Spleen (tissue), 13 donors: ENCODE measurements at places on chromosomes 11 and 22. TPM values are rescaled to one million over a fixed set of nuclear protein-coding genes. Genes with fewer than 3 reads are reported as not detected.
A peak's percentile ranks its signal among the peaks of the same experiment; 100 is the strongest.

The MMP11 gene
- 2.3 TPM for total RNA-seq

DNA sequence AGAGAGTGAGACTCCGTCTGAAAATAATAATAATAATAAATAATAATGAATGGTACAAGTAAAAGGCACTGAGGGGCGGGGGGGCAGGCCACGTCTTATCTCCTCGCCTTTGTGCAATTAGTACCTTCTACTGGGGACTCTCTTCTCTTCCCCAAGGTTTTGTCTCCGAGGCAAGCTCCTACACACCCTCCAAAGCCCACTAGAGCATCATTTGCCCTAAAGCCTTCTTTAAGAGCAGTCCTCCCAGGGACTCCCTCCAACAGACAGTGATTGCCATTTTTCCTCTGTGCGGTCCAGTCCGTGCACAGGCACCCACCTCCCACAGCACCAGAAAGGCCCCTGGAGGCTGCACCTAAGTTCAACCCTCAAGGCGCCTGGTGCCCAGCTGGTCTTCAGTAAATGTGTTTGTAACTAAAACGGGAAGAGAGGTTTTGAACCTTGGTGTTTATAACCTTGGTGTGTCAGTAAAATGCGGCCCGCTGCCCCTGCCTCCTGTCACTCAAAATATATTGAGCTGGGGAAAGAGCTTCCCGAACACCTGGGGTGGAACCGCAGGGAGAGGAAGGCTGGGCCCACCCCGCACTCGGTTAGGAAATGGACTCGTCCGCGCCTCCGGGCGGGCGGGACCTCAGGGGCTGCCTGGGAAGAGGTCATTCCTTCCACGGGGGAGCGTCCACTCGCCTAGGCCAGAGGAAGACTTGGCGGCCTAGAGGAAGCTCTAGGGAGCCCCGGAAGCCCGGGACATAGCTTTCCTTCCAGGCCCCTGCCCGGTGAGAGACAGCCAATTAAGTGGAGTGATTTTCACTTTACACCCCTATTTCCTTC lies 4.7 kb upstream of the KDELR3 start:
- no peak overlapping the region for H3K27ac ChIP-seq
- peaks cover 99% of the 10 kb centered on the region for H3K27me3 ChIP-seq
- no peaks in the 10 kb centered on the region for H3K36me3 ChIP-seq
- H3K4me1 ChIP-seq, result peaks cover 15% of the 10 kb centered on the region

The SYT7 gene
- 4.7 TPM for total RNA-seq

DNA sequence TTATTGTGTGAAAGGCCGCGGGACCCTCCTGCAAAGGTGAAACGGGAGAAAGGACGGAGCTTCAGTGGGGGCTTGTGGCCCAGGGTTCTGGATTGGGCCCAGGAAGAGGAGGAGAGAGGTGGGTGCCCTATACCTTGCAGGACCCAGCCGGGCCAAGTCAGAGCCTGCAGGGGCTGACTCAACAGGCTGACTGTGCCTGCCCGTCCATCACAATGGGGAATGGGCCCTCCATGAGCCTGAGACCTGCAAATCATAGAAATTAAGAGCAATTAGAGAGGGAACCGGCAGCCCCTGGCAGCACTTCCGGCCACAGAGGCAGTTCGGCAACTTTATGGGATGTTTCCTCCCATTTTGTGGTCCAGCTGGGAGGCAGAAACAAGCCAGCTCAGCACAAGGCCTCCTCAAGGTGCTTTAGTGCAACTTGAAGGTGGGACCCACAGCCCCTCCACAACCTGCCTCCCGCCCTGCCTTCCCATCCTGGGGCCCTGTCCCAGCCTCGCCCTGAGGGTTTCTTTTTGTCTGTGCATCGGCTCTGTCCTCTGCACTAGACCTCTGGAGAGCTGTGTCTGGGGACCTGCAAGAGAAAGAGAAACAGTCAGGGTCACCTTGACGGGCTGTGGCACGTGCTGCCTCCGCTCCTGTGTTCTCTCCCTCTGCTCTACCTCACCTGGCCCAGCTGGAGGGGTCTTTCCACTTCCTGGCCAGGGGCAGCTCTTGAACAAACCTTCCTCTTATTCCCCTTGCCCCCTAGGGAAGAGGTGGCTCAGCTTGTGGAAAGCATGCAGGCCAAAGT lies 19.1 kb upstream of the NECTIN1 start:
- H3K36me3 ChIP-seq, result no peaks in the 10 kb centered on the region
- DNase-seq, result peak; percentile 55
- H3K27ac ChIP-seq, result no peak overlapping the region
- H3K27me3 ChIP-seq, result peaks cover 59% of the 10 kb centered on the region

DNA sequence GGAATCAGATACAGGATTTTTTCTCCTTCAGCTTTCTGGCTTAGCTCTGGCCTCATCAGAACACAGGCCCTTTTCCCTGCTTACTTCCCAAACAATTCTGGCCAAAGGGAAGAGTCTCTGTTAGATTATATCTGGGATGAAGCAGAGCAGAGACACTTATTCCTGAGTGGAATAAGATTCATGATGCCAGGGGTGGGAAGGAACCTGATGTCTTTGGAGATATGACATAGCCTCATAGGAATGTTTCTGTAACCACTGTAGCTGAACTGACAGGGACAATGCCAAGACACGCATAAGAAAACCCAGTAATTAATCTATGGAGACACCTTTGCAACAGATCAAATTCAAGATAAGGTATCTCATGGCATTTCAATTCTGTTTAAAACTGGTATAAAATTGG lies 177.1 kb upstream of the RAG2 start:
- no peak overlapping the region for H3K4me3 ChIP-seq
- no peaks in the 10 kb centered on the region for H3K4me1 ChIP-seq
- H3K36me3 ChIP-seq, result no peaks in the 10 kb centered on the region
- H3K27me3 ChIP-seq, result no peaks in the 10 kb centered on the region
- H3K27ac ChIP-seq, result no peak overlapping the region

GRCh38 chr11:24635588-24636290 lies 138.9 kb downstream of the LUZP2 start:
- no peak overlapping the region for H3K27ac ChIP-seq
- no peak overlapping the region for H3K4me3 ChIP-seq
- no peaks in the 10 kb centered on the region for H3K4me1 ChIP-seq
- no peaks in the 10 kb centered on the region for H3K36me3 ChIP-seq
- H3K27me3 ChIP-seq, result no peaks in the 10 kb centered on the region

DNA sequence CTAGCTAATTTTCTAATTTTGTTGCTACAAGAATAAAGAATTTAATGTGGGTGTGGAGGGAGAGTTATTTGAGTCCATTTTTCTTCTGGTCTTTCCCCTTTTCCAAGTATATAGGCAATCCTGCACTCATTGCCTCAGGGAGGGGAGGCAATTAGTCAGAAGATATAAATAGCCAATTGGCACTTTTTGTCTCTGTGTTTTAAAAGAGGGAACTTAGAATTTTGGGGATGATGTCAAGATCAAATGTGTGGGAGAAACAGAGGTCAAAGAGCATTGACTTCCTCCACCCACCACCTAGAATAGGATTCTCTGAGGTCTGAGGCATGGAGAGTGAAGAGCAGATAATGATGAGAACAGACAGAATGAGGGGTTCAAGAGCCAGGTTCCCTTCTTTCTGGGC lies 120.3 kb upstream of the ZC3H12C start:
- no peak overlapping the region for H3K4me3 ChIP-seq
- no peaks in the 10 kb centered on the region for H3K36me3 ChIP-seq
- DNase-seq, result no peak
- no peak overlapping the region for H3K27ac ChIP-seq

GRCh38 chr11:115964091-115964490 lies 459.9 kb upstream of the CADM1 start:
- no peak for DNase-seq
- H3K27me3 ChIP-seq, result peaks cover 2% of the 10 kb centered on the region
- H3K27ac ChIP-seq, result no peak overlapping the region
- H3K4me3 ChIP-seq, result no peak overlapping the region
- no peaks in the 10 kb centered on the region for H3K36me3 ChIP-seq

DNA sequence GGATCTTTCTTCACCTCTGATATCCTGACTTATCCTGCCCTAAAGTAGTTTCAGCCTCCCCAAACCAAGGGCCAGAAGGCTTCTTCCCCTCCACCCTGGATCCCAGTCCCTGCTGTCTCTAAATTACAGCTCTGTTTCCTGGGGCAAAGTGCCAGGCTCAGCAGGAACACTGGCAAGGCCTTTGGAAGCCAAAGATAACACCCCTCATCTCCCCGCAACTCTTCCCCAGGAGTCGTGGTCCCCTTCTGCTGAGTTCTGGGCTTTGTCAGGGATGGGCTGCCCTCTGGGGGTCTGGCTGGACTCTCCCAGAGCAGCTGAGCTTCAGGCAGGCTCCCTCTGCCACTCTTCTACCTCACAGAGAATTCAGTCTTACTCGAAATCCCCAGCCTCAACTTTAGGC lies 53.8 kb upstream of the AMPD3 start:
- peak overlapping the region; percentile 63 for H3K27ac ChIP-seq
- DNase-seq, result no peak
- no peak overlapping the region for H3K4me3 ChIP-seq
- H3K27me3 ChIP-seq, result no peaks in the 10 kb centered on the region
- peaks cover 3% of the 10 kb centered on the region for H3K4me1 ChIP-seq

GRCh38 chr11:134052988-134053945 lies 15.6 kb upstream of the JAM3 start:
- H3K4me3 ChIP-seq, result no peak overlapping the region
- no peaks in the 10 kb centered on the region for H3K36me3 ChIP-seq
- peak overlapping the region; percentile 63 for H3K27ac ChIP-seq
- peaks cover 19% of the 10 kb centered on the region for H3K4me1 ChIP-seq
- H3K27me3 ChIP-seq, result no peaks in the 10 kb centered on the region

The HEPHL1 gene
- total RNA-seq, result not detected

DNA sequence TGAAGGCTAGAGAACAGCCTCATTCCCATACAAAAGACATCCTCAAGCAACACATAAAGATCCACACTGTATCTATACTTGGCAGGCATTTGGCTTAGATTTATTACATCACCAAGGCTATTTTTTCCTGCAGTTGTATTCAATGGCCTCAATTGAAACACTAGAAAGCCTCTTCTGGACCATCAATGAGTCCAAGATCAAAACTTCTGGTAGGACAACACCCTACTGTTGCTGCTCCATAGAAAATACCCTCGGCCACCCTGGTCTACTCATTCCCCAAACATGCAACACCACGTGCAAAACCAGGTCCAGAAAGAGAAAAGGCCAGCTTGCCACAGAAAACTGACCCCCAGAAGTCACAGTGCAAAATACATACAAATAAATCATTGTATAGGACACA lies 56.9 kb upstream of the CADM1 start:
- no peaks in the 10 kb centered on the region for H3K27me3 ChIP-seq
- no peak overlapping the region for H3K27ac ChIP-seq
- no peak overlapping the region for H3K4me3 ChIP-seq
- H3K36me3 ChIP-seq, result no peaks in the 10 kb centered on the region
- no peak for DNase-seq
- no peaks in the 10 kb centered on the region for H3K4me1 ChIP-seq

The JHY gene
- total RNA-seq, result 5.5 TPM

GRCh38 chr22:37808294-37808657 lies 542 bp downstream of the GCAT start:
- peaks cover 56% of the 10 kb centered on the region for H3K4me1 ChIP-seq
- peak overlapping the region; percentile 47 for H3K4me3 ChIP-seq
- H3K27ac ChIP-seq, result no peak overlapping the region

DNA sequence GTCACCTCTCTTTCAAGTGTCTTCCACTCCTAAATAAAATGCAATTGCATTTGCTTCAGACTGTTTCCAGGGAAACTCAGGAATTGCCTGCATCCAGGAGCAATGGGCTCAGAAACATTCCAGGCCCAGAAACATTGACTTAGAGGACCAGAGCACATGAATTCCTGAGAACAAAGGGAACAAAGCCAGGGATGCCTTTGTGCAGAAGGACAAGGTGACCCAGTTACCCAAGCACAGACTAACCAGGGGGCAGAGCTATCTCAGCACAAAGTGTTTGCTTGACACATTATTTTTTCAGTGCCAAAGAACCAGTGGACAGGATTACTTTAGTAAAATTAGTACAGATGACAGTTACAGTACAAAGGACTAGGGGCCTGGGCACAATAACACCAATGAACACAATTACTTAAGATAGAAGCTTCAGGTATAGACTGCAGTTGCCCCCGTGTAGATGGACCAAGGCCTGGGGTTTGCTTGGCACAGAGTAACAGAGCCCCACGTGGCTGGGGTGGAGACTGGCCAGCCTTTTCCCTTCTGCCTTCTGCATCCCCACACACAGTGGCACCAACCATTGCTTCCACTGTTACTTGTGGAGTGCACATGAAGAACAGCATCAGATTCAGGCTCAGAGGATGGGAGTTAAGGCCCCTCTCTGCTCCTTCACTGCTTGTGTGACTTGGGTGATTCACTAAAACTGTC lies 500.8 kb downstream of the INSC start:
- no peaks in the 10 kb centered on the region for H3K4me1 ChIP-seq
- no peaks in the 10 kb centered on the region for H3K27me3 ChIP-seq
- H3K4me3 ChIP-seq, result no peak overlapping the region
- no peaks in the 10 kb centered on the region for H3K36me3 ChIP-seq
- no peak overlapping the region for H3K27ac ChIP-seq
- no peak for DNase-seq

DNA sequence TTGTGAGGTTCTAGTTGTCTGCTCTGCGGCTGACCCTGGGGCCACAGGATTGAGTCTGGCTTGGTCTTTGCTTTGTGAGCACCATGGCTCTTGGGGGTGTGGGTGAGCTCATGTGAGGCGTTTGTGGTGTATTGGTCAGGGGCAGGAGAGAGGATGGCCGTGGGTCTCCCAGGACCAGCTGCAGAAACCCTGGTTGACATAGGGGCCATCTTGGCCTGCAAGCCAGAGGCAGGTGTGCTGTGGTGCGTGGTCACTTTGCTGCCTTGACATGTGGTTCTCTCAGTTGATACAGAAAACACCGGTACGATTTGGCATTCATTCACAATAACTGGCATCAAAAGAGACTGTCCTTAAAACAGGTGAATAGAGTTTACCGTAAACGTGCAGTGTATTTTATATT lies 11.3 kb downstream of the PHRF1 start:
- H3K36me3 ChIP-seq, result peaks cover 97% of the 10 kb centered on the region
- H3K27me3 ChIP-seq, result no peaks in the 10 kb centered on the region
- H3K4me1 ChIP-seq, result no peaks in the 10 kb centered on the region

The MMP12 gene
- 64.9 TPM for total RNA-seq

The ASCL2 gene
- total RNA-seq, result 2.3 TPM

DNA sequence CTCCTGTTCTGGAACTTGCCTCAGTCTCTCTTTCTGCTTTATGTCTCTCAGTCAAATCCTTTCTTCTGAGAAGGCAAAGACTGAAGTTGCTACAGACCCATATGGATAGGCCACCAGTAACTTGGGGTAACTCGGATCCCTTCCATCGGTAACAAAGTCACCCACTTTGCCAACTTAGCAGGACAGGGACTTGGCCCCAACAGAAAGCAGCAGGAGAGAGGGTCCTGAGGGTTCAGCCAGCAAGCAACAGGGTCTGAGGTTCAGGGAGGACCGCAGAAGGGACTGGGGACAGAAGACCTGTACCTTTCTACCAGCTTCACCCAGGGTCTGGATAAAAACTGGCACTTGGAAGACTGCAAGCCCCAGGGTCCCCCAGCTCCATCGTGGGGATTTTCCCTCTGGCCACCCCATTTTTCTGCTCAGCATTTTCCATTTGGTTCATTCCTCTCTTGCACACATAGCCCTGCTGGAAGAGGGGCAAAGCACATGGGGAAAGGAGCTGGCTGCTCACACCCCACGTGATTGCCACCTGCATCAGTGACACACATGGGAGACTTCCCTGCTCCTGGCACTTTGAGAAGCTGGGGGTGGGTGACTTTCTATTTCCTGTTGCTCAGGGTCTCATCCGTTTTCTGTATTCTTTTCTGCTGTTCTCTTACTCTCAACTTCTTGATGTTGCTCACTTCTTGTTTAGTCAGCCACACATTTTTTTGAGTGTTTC lies 34.6 kb upstream of the GNAZ start:
- H3K36me3 ChIP-seq, result no peaks in the 10 kb centered on the region
- no peak overlapping the region for H3K4me3 ChIP-seq
- H3K27ac ChIP-seq, result peak overlapping the region; percentile 76
- peaks cover 5% of the 10 kb centered on the region for H3K4me1 ChIP-seq
- peak; percentile 84 for DNase-seq
